ENCODE measurements at places on chromosomes 1 and 21.

- no peak for DNase-seq
These were observed 38.9 kb downstream of the CD58 start for GRCh38 chr1:116531917-116532316.

GRCh38 chr1:7893529-7894180, 40.8 kb upstream of the UTS2 start:
- no peak for DNase-seq

DNA sequence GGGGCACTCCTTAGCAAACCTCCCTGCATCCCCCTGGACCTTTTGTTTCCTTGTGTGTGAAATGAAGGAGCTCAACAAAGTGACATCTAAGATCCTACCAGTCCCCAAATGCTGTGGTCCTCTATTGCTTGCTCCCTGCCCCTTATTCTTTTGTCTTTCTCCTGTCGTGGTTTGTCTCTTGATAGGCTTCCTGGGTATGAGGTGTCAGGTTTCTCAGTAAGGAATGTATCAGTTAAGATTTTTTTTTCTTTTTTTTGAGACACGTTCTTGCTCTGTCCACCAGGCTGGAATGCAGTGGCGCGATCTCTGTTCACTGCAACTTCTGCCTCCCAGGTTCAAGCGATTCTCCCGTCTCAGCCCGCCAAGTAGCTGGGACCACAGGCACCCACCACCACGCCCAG, 16.8 kb downstream of the CNIH3 start:
- no peak for DNase-seq

DNA sequence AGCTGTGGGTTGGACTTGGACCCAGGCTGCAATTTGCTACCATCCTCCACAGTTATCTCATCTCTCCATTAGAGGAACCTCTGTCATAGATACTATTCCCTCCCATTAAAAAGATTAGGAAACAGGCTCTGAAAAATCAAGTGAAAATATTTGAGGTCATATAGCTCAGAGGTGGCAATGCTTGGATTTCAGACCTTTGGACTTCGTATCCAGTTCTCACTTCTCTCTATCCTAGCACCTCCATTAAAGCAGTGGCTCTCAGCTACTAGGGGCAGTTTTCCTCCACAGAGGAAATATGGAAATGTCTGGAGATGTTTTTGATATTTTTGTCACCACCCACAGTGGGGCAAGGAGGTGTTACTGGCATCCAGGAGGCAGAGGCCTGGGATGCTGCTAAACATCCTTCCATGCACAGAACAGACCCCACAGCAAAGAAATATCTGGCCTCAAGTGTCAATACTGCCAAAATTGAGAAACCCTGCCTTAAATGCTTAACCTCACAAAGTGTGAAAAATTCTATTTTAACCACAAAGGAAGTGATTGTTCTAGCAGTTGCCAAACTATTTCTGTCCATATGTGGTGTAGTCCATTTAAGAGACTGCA, 54.1 kb downstream of the C8A start:
- DNase-seq = no peak

DNA sequence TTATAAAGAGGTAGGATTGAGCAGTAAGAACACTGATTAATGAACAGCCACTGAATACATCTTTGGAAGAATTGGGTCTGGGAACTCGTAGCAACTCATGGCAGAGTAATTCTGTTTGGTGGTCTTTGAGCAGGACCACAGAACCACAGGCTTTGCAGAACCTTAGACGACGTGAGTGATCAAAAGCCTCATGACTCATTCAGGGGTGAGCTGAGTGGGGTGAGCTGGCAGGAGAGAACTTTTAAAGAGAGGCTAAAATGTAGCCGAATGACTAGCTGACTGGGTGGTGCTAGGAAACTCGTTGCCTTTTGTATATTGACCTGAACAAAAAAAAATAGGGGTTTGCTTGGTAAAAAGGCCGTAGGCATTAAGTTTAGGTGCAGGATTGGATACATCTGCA, 313.8 kb downstream of the TGFB2 start:
- DNase-seq = peak; percentile 19

- peak; percentile 32 for DNase-seq
These were observed 34.1 kb downstream of the PTPRF start for GRCh38 chr1:43564551-43565348.

GRCh38 chr1:116019653-116020253, 43.4 kb downstream of the SLC22A15 start:
- DNase-seq = no peak

- DNase-seq = peak; percentile 91
These were observed 1.3 kb downstream of the CNN3 start for GRCh38 chr1:94925561-94926125.

DNA sequence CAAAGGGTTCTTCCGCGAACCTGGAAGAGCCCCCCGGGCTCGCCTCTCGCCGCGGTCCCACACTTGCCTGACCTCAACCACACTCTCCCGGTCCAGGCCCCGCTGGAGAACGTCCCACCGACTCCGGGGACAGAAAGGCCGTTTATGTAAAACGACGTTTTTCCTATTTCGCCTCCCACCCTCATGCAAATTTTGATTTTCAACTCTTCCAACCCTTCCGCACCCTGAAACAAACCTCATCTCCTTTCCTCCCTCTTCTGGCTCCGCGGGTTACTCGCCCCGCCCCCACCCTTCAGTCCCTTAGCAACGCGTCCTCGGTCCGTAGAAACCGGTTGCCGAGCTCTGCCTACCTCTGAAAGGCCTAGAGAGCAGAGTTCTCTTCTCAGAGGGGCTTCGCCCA, at the start of gene C1orf141:
C1orf141 (minus strand) TSS at position 276 of the 400 bp plus-strand sequence. CDS start 7,730 bp downstream, outside the sequence.
- peak; percentile 10 for DNase-seq

DNA sequence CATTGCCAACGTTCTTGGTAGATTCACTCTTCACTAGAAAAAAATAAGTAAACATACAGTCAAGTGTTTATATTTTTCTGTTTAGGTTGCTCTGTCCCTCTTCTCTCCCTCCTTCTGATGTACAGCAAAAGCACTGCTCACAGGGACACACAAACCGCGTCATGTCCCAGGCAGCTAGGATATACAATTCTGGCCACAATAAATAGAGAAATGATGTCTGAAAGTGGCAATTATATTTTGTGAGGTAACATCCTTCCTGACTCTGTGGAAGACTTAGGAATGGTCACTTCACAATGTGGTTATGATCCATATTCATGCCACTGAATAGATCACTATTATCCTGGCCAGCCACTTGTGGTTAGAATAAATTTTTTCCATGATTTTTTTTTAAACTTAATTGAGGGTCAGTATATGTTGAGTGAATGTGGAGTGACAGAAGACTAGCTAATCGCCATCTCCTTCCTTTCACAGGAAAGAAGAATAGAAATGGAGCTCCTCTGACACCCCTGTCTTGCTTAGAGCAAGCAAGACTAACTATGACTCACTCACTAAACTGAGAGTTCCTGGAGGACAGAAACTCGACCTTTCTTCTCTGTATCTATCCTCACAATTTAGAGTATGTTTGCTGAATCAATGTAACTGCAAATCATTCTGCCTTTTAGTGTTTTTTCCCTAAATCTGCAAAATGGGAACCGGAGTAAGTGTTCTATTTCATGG, 54.0 kb downstream of the ZNHIT6 start:
- DNase-seq = peak; percentile 40

DNA sequence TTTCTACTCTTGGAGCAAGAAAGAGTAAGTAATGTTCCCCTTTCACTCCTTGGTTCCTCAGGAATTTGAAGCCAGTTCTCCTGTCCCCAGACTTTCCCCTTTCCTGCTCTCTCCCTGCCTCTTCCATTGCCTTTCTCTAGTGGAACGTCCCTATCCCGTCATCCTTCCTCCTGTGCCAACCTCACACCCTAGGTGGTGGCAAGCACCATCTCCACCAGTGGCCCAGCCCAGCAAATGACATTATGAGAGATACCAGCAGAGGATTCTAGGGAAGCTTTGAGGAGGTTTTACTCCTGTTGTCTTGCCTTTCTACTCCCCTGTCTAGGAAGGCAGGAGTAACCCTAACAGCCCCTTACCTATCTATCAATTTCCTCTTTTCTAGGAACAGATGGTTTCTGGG, 8.1 kb upstream of the TACSTD2 start:
- no peak for DNase-seq

Data from dermis blood vessel endothelial cell (primary cell).